Thyroid gland (tissue), 4 donors: ENCODE measurements at places on chromosomes 6 and 20. TPM values are rescaled to one million over a fixed set of nuclear protein-coding genes. Genes with fewer than 3 reads are reported as not detected.

Gene NRSN2
- 29.8 TPM for total RNA-seq

Gene C6orf118
- total RNA-seq, result not detected

Gene C20orf141
- not detected for total RNA-seq

Gene TAGAP
- total RNA-seq, result 3.7 TPM

Gene TSBP1
- total RNA-seq, result not detected

Gene KIF13A
- 79.8 TPM for total RNA-seq

Gene MTO1
- 29.4 TPM for total RNA-seq

Gene EYS
- not detected for total RNA-seq

DNA sequence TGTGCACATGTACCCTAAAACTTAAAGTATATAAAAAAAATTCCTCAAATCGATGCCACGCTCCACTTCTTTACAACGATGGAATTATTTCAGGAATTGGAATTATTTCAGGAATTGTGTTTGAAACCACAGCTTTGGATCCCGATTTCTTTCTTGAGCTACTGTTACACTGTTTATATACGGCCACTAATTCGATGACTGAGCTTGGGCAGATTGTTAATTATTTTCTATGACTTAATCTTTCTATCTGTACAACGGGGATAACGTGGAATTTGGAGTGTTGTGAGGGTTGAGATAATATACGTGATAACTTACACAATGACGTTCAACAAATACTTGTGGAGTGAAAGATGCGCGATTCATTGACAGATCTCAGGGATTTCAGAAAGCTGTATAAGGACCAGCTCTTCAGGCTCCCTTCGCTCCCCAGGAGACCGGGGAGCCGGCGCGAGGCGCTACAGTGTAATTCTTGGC is 171.3 kb downstream of the SLC16A10 start:
- no peaks in the 10 kb centered on the region for H3K27me3 ChIP-seq
- H3K4me3 ChIP-seq, result no peak overlapping the region
- H3K4me1 ChIP-seq, result peaks cover 9% of the 10 kb centered on the region
- no peak overlapping the region for H3K27ac ChIP-seq
- no peak for DNase-seq
- no peaks in the 10 kb centered on the region for H3K36me3 ChIP-seq

DNA sequence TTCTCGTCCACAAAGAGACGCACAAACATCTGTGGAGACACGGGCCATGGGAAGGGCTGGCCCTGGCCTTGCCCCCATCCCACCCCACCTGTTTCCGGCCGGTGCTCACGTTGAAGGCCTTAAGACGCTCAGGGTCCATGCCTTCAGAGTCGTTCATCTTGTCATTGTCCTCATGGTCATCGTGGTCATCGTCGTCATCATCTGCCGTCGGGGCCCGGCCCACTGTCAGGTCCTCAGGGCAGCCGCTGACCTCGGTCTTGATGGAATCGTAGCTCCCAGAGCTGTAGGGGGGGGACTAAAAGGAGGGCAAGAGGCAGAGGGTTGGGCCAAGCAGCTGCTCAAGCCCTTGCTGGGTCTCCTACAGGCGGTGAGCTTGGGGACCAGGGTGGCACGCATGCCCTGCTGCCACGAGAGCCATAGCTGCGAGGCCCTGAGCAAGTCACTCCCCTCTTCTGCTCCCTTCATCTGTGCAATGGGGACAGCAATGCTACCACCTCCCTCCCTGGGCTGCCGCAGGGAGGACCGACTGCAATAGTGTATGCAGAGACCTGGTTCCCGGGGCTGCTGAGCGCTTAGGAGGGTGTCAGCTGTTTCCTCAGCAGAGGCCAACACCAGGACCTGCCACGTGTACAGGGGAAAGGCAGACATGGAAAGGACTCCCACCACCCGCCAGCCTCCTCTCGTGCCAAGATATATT is 95.5 kb downstream of the ASXL1 start:
- no peak overlapping the region for H3K4me3 ChIP-seq
- no peak for DNase-seq
- H3K27me3 ChIP-seq, result no peaks in the 10 kb centered on the region
- peaks cover 19% of the 10 kb centered on the region for H3K36me3 ChIP-seq

DNA sequence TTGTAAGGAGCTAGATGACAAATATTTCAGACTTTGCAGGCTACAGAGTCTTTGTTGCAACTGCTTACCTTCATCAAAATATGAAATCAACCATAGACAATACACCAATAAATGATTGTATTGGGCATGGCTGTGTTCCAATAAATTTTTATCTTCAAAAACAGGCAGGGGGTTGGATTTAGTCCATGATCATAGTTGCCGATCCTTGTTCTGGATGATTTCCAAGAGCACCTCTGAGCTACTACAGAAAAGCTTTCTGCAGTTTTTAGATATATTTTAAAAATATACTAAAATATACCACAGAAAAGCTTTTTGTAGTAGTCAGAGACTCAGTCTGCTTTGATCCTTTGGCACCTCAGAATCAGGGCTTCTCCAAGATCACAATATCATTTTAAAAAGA is 145.0 kb downstream of the HTR1B start:
- H3K27ac ChIP-seq, result no peak overlapping the region
- no peaks in the 10 kb centered on the region for H3K27me3 ChIP-seq
- no peak for DNase-seq
- H3K36me3 ChIP-seq, result no peaks in the 10 kb centered on the region

DNA sequence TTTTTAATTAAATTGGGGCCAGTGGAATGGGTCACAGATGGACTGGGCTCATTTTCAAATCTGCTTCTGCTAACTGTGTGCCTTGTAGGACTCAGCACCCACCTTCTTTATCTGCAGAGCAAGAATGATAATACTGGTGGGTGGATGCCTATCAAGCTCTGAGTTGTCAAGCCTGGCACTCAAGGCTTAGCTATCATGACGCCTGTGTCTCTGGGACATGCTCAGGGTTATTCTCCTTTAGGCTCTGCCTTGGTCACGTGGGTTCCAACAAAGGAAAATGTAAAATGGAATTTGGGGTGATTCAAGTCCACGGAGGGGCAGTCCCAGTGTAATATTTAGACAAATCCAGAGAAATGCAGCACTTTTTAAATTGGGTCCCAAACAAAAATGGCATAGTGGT is 202.3 kb downstream of the TSHZ2 start:
- no peak overlapping the region for H3K27ac ChIP-seq
- H3K36me3 ChIP-seq, result no peaks in the 10 kb centered on the region
- DNase-seq, result no peak
- no peaks in the 10 kb centered on the region for H3K4me1 ChIP-seq

- H3K27me3 ChIP-seq, result no peaks in the 10 kb centered on the region
- no peak overlapping the region for H3K4me3 ChIP-seq
Observed at GRCh38 chr6:140594806-140595128, 1220.3 kb upstream of the CITED2 start.

DNA sequence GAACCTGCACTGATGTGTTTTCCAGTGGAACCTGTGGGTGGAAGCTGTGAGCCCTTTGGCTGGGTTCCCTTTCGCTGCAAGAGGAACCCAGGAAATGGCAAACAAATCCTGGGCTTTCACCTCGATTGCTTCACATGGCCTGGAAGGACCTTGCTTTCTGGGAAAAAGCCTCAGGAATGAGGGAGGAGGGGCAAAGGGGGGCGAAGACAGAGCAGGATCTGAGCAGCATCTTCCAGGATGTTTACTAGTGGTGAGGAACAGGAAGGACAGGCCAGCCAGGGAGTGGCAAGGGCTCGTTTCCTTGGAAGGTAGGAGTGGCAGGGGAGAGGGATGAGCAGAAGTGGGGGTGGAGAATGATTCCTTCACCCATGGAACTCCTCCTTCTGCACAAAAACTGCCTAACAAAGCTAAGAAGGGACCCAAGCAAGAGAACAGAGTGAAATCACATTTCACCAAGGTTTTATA is 5.9 kb downstream of the SLC2A10 start:
- peak; percentile 40 for DNase-seq
- H3K4me1 ChIP-seq, result peaks cover 66% of the 10 kb centered on the region
- H3K4me3 ChIP-seq, result no peak overlapping the region
- H3K27ac ChIP-seq, result peak overlapping the region; percentile 13

DNA sequence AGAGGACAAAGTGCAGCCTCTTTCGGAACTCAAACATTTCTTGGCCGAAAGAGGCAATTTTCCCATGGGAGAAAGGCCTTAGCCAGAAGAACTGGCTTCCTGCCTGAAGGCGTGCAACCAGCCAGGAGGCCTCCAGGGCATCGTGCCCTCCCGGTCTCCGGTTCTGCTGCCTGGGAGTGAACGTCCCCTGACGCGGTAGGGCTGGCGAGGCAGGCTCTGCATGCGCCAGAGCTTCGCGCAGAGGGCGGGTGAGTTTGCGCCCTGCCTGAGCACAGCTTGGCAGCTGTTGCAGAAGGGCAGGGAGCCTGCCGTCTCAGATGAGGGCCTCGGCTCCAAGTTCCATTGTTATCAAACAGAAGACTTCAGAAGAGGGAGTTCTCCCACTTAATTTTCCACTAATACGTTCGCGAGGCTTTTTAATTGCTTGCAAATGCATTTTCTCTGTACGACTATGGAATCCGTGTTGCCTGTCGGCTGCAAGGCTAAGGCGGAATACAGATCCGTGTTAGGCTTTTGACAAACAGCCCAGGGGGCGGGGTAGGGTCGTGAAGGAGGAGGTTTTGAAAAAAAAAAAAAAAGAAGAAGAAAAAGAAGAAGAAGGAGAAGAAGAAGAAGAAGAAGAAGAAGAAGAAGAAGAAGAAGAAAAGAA is 5.5 kb upstream of the TFAP2D start:
- no peaks in the 10 kb centered on the region for H3K4me1 ChIP-seq
- H3K4me3 ChIP-seq, result no peak overlapping the region
- no peaks in the 10 kb centered on the region for H3K27me3 ChIP-seq
- DNase-seq, result no peak
- no peak overlapping the region for H3K27ac ChIP-seq
- no peaks in the 10 kb centered on the region for H3K36me3 ChIP-seq

DNA sequence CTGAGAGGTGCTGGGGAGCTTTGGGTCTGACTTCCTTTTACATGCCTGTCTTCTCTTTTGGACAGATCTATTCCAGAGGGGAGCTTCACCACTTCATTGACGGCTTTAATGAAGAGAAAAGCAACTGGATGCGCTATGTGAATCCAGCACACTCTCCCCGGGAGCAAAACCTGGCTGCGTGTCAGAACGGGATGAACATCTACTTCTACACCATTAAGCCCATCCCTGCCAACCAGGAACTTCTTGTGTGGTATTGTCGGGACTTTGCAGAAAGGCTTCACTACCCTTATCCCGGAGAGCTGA is 13.1 kb downstream of the PRDM1 start:
- H3K27me3 ChIP-seq, result no peaks in the 10 kb centered on the region
- DNase-seq, result peak; percentile 68
- no peaks in the 10 kb centered on the region for H3K36me3 ChIP-seq
- peaks cover 33% of the 10 kb centered on the region for H3K4me1 ChIP-seq
- H3K27ac ChIP-seq, result peak overlapping the region; percentile 88

DNA sequence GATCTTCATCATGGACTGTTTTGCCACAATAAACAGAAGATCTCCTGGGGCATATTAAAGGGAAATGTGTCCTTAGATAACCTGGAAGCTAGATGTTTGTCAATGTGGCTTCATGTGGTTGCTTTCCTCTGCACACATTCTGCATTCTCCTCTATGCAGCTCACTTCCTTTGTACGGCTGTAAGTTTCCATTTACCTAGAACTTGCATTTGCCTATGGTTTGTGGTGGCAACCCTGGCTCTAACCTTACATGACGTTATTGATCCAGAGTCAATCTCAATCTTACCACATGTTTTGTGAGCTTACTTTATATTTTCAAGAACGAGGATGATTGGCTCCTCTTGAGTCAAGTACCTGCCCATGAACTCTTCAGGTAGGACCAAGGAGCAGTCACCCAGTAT is 863.1 kb downstream of the MAFB start:
- H3K36me3 ChIP-seq, result no peaks in the 10 kb centered on the region
- no peak overlapping the region for H3K27ac ChIP-seq
- DNase-seq, result no peak
- H3K27me3 ChIP-seq, result no peaks in the 10 kb centered on the region
- no peak overlapping the region for H3K4me3 ChIP-seq
- no peaks in the 10 kb centered on the region for H3K4me1 ChIP-seq

DNA sequence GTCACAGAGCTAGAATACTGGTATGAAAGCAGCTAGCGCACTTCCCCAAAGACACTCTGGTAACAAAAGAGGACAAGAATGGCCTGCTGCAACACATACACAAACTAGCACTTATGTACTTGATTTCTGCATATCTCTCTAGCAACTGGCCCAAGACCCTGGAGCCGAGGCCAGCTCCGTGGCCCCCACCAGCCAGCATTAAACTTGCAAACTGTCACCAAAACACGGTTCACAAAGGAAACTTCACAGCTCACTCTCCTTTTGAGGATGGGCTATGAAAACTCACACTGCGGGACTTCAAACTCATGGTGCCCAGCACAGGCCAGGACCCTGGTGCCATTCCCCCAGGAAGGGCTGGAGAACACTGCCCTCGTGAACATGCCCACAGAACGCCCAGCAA is 115.9 kb upstream of the RPS6KA2 start:
- no peak overlapping the region for H3K4me3 ChIP-seq
- no peak overlapping the region for H3K27ac ChIP-seq

DNA sequence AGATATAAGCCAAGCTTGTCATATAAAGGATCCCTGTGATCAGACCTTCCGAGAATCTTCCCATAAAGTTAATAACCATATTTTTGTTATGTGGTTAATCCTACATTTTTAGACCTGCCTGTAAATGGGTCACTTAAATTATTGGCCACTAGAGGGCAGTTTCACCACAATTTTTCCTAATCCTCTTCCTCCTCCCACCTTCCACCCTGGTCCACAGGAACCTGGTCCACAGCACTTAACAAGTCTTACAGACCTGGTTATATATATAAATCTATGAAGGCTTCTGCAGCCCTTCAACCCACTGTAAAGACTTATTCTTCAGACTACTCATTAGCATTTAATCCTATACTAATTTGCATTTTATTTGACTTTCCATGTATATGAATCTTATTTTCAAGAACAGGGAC is 28.3 kb downstream of the MRS2 start:
- no peak overlapping the region for H3K27ac ChIP-seq
- peak; percentile 14 for DNase-seq
- H3K36me3 ChIP-seq, result no peaks in the 10 kb centered on the region
- no peaks in the 10 kb centered on the region for H3K4me1 ChIP-seq

DNA sequence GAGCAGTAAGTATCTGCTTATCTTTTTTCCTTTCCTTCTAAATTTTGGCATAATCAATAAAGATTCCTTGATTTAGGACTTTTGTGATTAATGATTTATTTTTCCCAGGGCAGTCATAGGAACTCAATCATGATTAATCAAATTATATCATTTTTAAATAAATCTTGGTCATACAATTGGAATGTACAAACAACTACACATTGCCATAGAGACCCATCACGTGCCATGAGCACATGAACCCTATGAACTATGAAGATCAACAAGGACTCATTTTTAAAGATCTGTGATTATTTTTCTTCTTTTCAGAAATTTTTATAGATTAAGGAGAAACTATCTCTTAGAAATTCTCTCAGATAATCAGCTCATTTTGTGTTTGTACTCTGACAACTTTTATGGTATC is 622.4 kb downstream of the BCKDHB start:
- DNase-seq, result no peak
- no peaks in the 10 kb centered on the region for H3K4me1 ChIP-seq
- no peaks in the 10 kb centered on the region for H3K27me3 ChIP-seq
- H3K4me3 ChIP-seq, result no peak overlapping the region

GRCh38 chr20:36267605-36268381 is 31.5 kb downstream of the AAR2 start:
- no peaks in the 10 kb centered on the region for H3K4me1 ChIP-seq
- H3K27me3 ChIP-seq, result no peaks in the 10 kb centered on the region
- no peak overlapping the region for H3K4me3 ChIP-seq
- no peak overlapping the region for H3K27ac ChIP-seq
- no peak for DNase-seq
